NCI-H1092 treated with DMSO at 0.1 percent for 48 hours (cell line): ENCODE measurements at places on chromosomes 7 and 10.

DNA sequence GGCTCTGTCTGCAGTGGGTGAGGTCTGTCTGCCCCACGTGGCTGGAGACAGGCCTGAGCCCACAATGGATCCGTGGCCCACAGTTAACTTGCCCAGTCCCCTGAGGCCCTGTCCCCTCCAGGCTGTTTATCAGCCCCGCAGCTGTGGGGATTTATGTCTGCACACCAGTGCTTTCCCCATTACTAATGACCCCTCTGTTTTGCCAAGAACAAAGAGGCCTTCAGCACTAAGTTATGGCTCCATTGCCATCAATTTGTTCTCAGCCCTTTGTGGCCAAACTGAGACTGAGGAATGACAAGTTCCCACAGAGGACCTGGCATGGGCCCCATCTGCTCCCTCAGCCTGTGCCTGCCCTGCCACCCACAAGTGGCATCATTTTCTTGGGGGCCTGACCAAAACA is 138.2 kb downstream of the C10orf105 start:
- no peak for DNase-seq

- DNase-seq = no peak
Observed at GRCh38 chr10:10872035-10872673, 145.5 kb upstream of the CELF2 start.

GRCh38 chr10:112649822-112650152 is 202.8 kb downstream of the VTI1A start:
- no peak for DNase-seq

GRCh38 chr10:13945390-13946208 is 358.8 kb downstream of the PRPF18 start:
- no peak for DNase-seq

DNA sequence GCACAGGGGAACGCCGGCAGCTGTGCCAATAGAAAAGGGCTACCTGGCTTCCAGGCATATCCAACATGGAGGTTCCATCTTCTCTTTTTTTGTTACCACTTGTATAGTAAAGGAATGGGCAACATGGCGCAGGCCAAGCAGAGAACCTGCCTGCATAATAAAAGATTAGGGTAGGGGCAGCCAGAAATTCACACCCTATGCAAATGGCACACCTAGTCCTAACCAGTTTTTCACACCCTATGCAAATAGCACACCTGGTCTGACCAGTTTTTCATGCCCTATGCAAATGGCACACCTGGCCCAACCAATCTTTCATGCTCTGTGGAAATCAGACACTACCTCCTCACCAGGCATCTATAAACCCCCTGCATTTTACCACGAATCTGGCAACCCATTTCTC is 369.5 kb downstream of the IPMK start:
- no peak for DNase-seq

DNA sequence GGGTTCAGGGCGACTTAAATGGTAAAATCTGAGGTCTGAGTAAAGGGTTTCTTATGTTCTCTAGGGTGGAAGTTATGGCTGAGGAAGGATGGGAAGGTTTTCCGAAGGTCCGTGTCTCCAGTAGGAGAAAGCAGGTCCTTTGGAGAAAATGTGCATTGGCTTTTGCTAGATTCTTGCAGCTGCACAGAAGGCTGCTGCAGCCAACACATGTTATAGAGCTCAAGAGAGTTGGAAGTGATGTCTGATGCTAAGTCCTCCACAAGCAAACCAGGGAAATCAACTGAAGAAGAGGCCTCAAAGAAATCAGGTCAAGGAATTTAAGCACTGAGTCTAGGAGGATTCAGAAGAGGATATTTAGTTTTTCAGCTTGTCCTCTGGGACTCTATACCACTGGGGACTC is 404.6 kb downstream of the LRMDA start:
- DNase-seq = no peak

GRCh38 chr7:42672339-42672999 is 239.4 kb downstream of the C7orf25 start:
- no peak for DNase-seq

DNA sequence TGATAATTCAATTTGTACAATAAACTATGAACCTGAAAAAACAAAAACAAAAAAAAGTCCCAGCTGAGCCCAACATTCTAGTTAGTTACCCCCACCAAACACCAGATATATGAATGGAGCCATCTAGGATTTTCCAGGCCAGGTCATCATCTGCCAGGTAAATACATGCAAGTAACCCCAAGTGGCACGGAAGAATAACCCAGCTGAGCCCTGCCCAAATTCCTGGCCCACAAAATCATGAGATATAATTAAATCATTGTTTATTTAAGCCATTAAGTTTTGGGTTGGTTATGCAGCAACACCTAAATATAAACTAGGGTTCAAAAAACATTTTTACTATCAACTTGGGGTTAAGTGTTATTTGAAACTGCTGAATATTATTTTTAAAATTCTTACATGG is 19.0 kb downstream of the PARD3 start:
- DNase-seq = no peak

- no peak for DNase-seq
Observed at GRCh38 chr10:126902157-126902556, 3.1 kb upstream of the DOCK1 start.

DNA sequence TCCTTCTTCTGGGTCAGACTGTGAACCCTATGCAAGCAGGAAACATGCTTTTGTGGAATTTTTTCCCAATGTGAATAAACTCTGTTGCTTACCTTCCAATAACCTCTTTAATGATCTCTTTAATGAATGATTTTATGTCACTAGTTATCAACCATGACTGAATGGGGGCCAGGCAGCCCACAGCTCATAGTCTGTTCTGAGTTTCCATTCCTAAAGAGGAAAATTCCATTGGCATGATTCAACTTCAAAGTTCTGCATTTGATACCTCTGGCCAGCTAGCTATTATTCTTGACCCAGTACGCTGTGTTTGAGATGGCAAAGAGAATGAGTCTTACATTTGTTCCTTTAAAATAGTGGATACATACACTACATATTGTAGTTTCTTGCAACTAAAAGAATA is 867.8 kb upstream of the CELF2 start:
- DNase-seq = no peak

DNA sequence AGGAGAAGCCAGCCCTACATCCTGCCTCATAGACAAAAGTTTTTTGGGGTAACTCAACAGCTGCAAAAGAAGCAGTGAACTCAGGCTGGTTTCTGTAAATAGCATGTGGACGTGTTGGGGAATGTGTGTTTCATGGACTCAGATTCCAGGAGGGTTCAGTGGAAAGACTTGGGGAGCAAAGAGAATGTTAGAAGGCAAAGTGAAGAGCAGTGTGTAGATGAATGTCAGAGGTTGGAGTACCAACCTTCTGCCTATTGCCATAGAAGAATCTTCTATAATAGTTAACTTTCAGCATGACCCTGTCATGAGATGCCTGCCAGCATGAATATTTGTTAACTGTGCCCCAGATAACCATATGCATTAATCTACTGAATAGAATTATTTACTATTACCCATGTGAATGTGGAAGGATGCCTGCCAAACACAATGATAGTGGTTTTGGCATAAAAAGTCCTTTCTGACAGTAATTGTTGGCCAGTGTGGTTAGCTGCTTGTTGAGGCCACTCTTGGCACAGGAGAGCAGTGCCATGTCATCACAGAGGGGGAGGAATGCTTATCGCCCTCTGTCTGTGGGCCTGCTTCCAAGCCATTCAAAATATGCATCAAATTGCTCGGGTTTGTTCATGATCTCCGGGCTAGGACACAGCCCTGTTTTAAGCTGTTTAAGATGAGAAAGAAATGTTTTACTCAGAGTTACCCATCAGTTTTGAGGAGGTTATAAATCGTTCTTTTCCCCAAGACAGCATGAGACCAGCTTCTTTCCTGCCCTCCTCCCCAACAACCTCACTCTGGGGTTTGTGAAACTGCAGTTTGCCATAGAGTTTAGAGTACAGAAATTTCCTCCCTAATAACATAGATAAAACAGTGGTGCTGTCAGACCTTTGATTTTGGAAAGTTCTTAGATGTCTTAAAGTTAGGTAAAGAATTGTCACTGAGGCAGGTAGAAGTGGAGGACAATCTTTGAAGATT is 165.3 kb downstream of the WNT2 start:
- no peak for DNase-seq

DNA sequence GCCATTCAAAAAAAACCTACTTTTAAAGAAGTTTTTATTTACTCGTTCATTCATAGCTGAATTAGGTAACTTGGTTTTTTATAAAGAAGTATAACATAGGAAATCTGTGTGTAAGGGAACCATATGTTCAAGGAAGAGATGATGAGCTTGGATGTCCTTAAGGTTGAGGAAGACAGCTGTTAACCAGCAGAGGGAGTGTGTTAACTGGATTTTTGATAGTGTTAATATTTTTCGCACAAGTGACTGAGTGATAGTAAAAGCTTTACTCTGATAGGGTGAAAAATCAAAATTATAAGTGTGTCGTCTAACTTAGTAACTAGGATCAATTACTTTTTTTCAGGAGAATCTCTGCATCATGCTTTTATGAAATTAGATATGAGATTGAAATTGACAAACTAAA is 134.7 kb downstream of the ARL5B start:
- DNase-seq = peak; percentile 0

DNA sequence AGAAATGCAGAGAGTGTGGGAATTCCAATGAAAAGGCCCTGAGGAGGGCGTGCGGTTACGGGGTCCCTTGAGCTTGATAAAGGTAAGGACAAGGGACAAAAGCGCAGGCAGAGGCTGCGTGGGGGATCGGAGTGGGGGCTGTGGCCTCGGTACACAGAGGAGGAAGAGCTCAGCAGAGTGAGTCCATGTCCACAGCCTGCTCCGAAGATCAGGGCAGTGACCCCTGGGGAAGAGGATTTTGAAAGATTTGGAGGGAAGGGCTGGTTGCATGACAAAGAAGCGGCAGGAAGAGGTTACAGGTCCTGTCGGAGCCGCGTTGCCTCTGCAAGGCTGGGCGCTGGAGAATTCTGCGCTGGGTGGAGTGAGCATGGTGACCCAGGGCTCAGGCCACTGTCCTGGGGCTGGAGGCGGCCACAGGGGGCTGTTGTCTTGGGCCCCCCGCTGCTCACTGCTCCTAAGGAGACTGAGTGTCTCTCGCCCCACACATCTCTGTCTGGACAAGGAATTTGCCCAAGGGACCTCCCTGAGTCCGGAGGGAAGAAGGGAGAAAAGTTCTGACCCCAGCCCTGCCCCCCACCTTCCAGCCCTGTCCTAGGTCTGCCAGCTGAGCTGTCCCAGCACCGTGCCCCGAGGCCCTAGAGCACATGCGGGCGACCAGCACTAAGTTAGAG is 69.8 kb upstream of the INSIG1 start:
- no peak for DNase-seq

- no peak for DNase-seq
Observed at GRCh38 chr7:135684136-135684535, 21.8 kb downstream of the STMP1 start.

- DNase-seq = no peak
Observed at GRCh38 chr7:32472015-32472414, 18.2 kb downstream of the LSM5 start.

DNA sequence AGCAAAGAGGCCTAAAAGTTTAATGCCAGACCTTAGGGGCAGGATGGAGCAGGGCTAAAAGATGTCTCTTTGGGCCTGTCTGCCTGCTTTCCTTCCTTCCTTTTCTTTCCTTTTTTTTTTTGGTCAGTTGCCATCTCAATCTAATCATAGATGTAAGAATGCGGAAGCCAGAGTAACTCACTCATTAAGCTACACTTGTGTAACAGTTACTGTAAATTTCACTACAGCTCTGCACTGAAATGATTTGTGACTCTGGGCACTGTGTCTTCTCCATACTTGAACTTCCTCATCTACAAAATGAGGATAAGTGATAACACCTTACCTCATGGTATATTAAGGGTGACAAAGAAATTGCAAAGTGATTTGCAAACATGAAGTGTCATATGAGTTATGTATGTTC is 75.5 kb upstream of the AGK start:
- DNase-seq = no peak

- DNase-seq = no peak
Observed at GRCh38 chr7:27482219-27482618, 180.5 kb downstream of the HIBADH start.

GRCh38 chr7:128739990-128740682 is 977 bp downstream of the CALU start:
- DNase-seq = no peak

GRCh38 chr7:16978358-16979244 is 96.8 kb upstream of the AGR3 start:
- DNase-seq = no peak

GRCh38 chr7:4665661-4666060 is 16.4 kb upstream of the FOXK1 start:
- no peak for DNase-seq

- DNase-seq = no peak
Observed at GRCh38 chr7:90320418-90320800, 695 bp downstream of the FAM237B start.

DNA sequence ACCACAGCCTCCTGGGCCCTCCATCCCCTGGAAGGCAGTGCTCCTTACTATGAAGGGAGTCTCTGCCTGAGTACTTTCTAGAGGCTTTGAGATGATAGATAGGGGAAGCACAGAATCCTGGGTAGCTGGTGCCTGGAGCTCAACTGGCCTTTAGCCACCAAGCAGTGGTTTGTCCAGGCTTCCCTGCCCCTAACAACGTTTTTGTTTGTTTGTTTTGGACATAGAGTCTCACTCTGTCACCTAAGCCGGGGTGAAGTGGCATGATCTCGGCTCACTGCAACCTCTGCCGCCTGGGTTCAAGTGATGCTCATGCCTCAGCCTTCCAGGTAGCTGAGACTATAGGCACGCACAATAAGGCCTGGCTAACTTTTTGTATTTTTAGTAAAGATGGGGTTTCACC is 289.4 kb downstream of the PLXNA4 start:
- no peak for DNase-seq

DNA sequence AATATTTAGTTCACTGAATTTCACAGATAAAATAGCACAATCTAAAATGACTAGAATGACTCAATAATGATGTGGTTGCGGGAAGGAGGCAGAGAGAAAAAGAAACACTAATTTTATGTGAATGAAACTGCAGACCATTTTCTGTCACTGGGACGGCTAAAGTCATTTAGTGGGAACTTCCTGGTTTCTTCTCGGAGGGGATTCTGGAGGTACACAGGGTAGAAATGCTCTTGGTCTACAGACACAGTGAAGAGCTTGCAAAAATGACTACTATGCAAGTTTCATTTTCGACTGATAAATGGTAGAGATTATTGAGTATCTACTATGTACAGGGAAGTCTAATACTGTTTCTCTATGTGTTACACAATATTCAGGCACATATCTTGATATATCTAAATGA is 63.5 kb upstream of the LRRN3 start:
- no peak for DNase-seq

DNA sequence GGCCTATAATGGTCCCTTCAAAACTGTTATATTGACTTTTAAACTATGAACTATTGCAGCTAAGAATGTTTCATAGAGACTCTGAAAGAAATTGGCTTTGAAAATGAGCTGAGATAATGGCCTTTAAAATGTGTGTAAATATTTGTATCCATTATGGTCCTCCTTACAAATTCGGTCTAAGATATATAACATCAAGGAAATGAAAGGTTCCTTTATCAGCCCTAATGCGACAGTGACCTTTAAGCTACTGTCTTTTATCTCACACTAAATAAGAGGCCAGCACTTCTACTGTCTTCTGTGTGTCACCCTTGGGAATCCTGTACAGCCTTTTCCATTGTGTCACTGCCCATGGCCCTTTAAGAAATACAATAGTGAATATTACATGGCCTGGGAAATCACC is 19.5 kb downstream of the COL28A1 start:
- no peak for DNase-seq
